ENCODE measurements at places on chromosomes 11 and 22.

DNA sequence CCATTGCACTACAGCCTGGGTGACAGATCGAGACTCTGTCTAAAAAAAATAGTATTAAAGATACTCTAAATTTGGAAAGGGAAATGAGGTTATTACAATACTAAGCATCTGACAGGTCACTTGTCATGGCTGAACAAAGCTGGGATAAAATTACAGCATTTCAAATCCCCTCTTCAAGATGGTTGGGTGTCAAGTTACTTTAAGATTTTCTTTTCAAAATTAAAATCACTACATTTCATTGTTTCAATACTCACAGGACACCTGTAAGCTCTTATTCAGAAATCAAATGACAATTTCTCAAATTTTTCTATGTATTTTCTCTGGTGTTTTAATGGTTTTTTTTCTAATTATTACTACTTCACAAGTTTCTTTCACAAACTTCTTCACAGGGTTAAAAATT is 5.7 kb downstream of the TAF1D start:
- DNase-seq: no peak

GRCh38 chr22:28917747-28918549 is 34.6 kb downstream of the ZNRF3 start:
- DNase-seq: no peak

DNA sequence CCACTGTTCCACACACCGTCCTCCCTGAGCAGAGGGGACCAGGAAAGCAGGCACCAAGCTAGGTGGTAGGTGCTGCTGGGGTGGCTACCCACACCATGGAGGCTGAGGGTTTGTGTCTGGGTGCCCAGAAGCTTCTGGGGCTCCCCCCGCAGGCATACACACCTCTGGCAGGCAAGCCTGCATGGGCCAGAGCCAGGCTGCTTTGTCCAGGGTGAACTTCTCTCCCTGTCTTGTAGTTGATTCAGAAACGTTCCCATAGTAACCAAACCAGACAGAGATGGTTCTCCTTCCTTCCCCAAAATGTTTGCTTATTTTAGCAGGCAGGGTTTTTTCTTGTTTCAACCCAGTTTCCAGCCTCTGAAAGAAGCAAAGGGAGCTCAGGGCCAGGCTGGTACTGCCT is 40.9 kb upstream of the SUSD2 start:
- no peak for DNase-seq

- DNase-seq: no peak
Measured at GRCh38 chr11:2643746-2644145, 56.0 kb downstream of the KCNQ1OT1 start.

GRCh38 chr11:83671289-83671688 is 385.1 kb upstream of the CCDC90B start:
- DNase-seq: no peak

- no peak for DNase-seq
Measured at GRCh38 chr22:47315862-47316419, 553.5 kb downstream of the TBC1D22A start.

- no peak for DNase-seq
Measured at GRCh38 chr11:134150195-134150903, 73.4 kb downstream of the NCAPD3 start.

DNA sequence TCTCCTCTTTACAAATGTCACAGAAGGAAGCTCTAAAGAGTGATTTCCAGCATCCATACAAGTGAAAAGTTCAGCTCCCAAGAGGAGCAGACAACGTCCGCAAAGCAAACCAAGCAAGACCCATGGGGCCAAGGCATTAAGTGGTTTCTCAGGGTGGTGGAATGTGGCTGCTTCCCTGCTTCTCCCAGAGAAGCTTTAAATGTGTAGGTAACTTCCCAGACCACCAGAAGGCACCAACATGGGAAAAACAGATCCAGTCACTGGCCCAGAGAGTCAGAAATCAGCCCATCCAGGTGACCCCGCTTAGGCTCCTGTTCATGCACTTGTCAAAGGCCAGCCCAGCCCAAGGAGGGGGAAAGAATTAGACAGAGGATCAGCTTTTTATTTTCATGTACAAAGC is 13.3 kb upstream of the PHF21A start:
- no peak for DNase-seq

- DNase-seq: no peak
Measured at GRCh38 chr11:34379079-34379478, 21.3 kb upstream of the ABTB2 start.

- no peak for DNase-seq
Measured at GRCh38 chr11:45556851-45557707, 108.3 kb downstream of the CHST1 start.

GRCh38 chr22:32318361-32318760 is 39.3 kb upstream of the RFPL3 start:
- DNase-seq: no peak

GRCh38 chr11:116115801-116116200 is 611.6 kb upstream of the CADM1 start:
- no peak for DNase-seq

DNA sequence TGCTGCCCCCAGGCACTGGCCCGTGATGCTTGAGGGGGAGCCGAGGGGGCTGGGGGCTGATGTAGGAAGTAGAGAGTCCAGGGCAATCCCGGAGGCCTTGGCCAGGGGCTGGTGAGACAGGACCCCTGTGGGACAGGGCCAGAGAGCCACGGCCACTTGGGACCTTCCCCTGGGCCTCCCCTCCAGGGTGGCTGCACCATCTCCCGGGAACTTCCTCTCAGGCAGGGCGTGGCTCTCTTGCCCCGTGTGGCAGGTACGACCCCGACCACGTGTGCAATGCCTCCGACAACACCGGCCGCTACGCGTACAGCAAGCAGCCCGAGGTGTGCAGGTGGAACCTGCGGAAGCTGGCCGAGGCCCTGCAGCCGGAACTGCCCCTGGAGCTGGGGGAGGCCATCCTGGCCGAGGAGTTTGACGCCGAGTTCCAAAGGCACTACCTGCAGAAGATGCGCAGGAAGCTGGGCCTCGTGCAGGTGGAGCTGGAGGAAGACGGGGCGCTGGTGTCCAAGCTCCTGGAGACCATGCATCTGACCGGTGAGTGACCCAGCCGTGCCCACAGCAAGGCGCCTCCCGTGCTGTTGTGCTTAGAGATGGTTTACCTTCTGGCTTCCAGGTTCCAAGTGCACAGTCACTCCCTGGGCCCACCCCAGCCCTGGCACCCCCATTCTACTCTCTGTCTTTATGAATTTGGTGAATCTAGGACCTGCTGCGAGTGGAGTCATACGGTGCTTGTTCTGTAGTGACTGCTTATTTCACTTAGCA is 9.7 kb downstream of the SELENOO start:
- DNase-seq: no peak

All from CD4-positive, alpha-beta T cell treated with Interleukin-6 at 100 ng/mL for 8 hours (primary cell).